ENCODE measurements at places on chromosomes 12 and 14. TPM values are rescaled to one million over a fixed set of nuclear protein-coding genes. Genes with fewer than 3 reads are reported as not detected.

RAD9B gene
- 0.46 TPM for total RNA-seq

NANOG gene
- total RNA-seq: not detected

LRRC10 gene
- not detected for total RNA-seq

JAG2 gene
- total RNA-seq: 4.0 TPM

PIP4P1 gene
- 22.4 TPM for total RNA-seq

KRT71 gene
- not detected for total RNA-seq

IL26 gene
- total RNA-seq: 2.0 TPM

NPAS3 gene
- 0.76 TPM for total RNA-seq

GNB3 gene
- 2.0 TPM for total RNA-seq

KRT7 gene
- total RNA-seq: 15.0 TPM

RAPGEF3 gene
- total RNA-seq: 3.9 TPM

GPRC5D gene
- total RNA-seq: 0.13 TPM

RIN3 gene
- total RNA-seq: 6.9 TPM

SMCO2 gene
- 0.40 TPM for total RNA-seq

TAS2R13 gene
- 2.4 TPM for total RNA-seq

FMNL3 gene
- 40.6 TPM for total RNA-seq

TRHDE gene
- 1.6 TPM for total RNA-seq

FZD10 gene
- total RNA-seq: not detected

DLGAP5 gene
- 10.2 TPM for total RNA-seq

C12orf60 gene
- 0.59 TPM for total RNA-seq

FOXN3 gene
- total RNA-seq: 27.5 TPM

RNF212B gene
- not detected for total RNA-seq

CLEC4D gene
- total RNA-seq: not detected

LIN7A gene
- 4.1 TPM for total RNA-seq

GALNT9 gene
- total RNA-seq: 0.86 TPM

TAS2R9 gene
- total RNA-seq: not detected
